ENCODE measurements at places on chromosomes 3 and 15.

DNA sequence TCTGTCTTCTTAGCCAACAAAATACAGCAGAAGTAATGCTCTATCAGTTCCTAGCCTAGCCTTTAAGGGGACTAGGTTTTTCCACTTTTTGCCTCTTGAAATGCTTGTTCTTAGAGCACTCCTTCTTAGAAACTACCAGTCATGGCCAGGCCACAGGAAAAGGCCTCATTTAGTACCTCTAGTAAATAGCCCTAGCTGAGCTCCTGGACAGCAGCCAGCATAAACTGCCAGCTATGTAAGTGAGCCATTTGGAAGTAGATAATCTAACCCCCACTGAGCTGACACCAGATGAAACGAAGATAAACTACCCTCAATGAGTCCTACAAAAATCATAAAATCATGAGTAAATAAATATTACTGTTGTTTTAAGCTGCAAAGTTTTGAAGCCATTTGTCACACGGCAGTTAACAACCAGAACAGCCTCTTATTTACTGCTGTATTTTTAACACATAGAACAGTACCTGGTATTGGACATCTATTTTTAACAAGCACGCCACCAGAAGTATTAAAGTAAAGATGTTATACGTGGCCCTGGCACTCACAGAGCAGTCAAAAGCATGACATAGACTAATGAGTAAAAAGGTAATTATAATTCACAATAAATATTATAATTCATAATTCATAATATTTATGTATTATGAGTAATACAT is 12.0 kb downstream of the TBC1D5 start:
- no peak for DNase-seq

- no peak for DNase-seq
Measured at GRCh38 chr15:52196891-52197290, 5.7 kb upstream of the GNB5 start.

DNA sequence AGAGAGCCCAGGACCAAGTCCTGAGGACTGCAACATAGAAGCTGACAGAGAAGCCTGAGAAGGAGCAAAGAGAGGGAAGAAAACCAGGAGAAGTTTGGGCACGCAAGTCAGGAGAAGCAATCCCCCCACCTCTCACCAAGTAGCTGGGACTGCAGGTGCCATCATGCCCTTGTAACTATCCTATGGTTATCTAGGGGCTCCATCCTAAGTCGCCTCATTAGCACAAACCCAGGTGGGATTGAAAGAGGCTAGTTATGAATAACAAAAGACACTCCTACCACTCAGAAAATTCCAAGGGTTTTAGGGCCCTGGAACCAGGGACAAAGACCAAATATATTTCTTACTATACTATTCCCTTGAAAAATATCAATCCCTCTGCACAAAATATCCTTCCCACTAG is 53.5 kb downstream of the CCR4 start:
- DNase-seq, result no peak

DNA sequence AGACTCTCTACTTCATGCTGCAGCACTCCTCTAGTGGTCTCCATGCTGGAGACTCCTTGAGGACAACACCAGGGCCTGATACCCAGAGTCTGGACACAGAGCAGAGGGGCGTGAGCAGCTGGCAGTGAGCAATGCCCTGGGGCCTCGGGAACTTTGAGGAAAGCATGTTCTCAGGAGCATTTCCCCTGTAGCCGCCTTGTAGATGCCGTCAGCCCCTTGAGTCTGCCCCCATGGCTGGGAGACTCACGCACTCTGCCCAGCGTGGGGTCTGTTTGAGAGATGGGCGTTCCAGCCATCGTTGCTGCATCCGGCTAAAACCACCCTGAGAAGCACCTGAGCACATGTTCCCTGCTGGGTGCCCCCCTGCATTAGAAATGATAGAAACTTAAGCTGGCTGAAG is 56.8 kb downstream of the PLXNA1 start:
- DNase-seq, result no peak

GRCh38 chr15:57333487-57333886 is 42.8 kb upstream of the CGNL1 start:
- DNase-seq, result no peak

DNA sequence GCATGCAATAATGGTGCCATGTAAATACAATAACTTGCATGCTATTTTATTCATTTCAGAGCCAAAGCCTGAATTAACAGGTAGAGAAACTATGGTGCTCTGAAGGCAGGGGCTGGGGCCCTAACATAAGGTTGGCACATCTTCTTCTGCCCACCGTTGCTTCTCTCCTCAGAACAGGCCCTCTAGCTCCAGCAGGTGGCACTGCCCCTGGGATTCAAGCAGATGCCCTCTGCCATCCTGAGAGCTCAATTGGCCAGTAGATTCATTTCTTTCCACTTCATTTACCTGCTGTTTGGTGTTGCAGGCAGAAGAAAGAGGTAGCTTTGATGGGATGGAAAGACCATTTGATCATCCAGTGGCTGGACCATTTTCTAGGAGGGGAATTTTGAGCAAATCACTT is 130.5 kb downstream of the FOXB1 start:
- DNase-seq, result no peak

DNA sequence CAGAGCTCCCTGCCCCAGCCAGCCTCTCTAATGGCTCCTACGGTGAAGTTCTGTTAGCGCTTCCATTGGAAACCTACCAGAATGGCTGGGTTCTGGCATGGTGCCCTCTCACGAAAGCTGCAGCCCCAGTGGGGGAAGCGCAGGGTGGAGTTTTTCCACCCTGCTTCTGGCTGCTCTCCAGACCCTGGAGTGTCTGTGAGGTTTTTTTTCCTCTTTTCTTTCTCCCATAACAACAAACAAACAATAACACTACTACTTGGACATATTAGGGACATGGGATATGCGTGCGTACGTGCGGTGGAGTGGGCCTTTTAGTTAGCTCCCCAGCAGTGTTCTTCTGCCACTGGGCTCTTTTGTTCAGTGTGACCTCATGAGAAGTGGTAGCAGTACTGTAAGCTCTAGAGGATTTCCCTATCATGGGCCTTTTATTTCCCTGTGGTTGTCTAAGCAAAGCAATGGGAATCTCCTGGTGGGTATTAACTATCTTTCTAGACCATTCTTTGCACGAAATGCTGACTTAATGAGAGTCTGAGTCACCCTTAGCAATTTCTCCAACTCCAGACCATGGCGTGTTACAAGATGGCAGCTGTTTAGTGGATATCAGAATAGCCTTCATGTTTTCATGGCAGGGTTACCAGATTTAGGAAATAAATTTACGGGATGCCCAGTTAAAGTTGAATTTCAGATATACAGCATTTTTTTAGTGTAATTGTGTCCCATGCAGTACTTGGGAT is 161.9 kb downstream of the FNDC3B start:
- no peak for DNase-seq

GRCh38 chr3:148457886-148458285 is 239.8 kb upstream of the AGTR1 start:
- no peak for DNase-seq

- DNase-seq, result no peak
Measured at GRCh38 chr15:49989498-49989897, 129.5 kb downstream of the ATP8B4 start.

DNA sequence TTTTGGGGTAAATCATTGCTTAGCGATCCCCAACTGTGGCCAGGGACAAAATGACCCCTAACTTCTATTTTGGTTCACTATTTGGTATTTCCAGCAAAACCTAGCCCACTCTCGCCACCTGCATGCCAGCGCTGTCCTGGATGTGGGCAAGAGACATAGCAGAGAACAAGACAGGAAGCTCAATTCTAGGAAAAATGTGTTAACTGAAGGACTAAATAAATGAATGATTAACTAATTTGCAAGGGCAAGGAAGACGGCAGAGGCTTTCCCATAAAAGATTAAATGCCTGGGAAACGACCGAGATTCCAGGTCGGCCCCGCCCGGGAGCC is 408 bp downstream of the NICN1 start:
- DNase-seq, result no peak

DNA sequence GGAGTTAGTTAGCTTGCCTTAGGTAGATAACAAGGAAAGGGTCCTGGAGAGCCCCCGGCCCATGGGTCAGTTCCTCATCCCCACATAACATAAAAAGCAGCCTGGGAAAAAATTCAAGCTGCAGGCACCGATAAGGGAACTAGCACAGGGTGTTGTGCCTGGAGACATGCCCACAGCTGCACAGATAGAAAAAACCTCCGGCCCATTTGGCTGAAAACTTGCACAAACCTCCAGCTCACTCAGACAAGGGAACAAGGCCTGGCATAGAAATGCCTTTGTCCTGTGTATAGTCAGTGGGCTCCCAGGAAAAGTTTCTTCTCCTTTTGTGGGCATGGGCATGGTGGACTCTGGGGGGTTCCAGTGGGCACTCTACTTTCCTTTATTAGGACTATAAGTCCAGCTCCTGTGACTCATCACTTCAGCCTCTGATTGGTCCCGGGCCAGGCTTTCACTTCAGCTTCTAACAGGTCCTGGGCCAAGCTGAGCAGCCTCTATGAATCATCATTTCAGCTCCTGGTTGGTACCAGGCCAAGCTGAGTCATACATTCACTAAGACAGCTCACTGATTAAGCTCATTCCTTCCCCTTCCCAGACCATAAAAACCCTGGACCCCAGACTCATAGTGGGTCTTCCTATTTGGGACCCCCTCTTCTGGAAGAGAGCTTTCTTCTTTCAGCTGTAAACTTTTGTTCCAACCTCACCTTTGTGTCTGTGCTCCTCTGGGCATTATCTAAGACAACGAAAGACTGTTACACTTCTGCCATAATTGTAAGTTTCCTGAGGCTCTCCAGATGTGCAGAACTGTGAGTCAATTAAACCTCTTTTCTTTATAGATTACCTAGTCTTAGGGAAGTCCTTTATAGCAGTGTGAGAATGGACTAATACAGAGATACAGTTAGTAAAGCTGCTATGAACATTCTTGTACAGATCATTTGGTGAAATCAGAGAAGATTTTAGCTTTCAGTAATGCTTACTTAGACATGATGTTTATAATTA is 348.0 kb upstream of the DPPA4 start:
- DNase-seq, result no peak

DNA sequence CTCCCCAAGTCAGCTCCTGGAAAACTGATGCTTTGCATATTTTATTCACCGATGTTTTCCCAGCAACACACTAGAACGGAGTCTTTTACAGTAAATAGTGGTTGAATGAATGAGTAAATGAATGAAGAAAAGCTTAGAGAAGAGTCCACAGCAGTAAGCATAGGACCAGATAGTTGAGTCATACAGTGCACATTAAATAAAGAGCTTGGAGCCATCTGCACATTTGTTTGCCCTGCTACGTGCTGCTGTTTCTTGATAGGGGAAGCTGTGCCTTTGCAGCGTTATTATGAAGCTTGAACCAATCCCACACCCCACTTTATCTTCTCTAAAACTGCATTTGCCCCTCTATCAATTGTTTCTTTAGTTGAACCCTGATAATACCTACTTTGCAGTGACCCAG is 1.2 kb downstream of the FAM98B start:
- DNase-seq, result no peak

DNA sequence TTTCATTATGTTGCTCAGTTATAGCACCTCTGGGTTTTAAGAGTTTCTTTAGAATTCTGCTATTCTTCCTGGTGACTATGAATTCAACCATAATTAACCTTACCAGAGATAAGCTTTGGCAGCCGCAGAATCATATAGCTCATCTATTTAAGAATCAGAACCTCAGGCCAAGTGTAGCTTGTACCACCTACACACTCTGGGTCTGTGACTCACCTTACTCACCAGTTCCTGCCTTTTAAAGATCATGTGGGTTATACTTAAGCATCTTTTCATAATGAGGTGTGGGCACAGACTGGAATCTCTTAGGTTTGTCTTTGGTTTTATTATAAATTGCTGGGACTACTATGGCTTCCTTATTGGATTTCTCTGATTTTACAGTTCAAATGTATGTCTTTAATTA is 21.9 kb downstream of the CDV3 start:
- no peak for DNase-seq

DNA sequence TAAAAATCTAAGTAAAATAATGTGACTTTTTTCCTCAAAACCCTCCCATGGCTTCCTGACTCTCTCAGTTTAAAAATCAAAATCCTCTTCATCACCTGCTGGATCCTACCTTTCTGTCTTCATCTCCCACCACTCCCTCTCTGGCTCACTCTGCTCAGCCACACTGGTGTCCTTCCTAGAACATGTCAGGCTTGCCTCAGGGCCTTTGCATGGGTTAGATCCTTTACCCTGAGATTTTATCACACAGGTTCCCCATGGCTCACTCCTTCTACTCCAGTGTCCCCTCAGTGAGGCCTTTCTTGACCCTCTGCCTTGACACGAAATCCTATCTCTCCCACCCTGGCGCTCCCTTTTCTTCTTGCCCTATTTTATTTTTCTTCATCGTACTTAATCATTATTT is 141.8 kb downstream of the RPL22L1 start:
- no peak for DNase-seq

GRCh38 chr3:111763968-111764367 is 95.1 kb upstream of the PHLDB2 start:
- DNase-seq, result no peak

DNA sequence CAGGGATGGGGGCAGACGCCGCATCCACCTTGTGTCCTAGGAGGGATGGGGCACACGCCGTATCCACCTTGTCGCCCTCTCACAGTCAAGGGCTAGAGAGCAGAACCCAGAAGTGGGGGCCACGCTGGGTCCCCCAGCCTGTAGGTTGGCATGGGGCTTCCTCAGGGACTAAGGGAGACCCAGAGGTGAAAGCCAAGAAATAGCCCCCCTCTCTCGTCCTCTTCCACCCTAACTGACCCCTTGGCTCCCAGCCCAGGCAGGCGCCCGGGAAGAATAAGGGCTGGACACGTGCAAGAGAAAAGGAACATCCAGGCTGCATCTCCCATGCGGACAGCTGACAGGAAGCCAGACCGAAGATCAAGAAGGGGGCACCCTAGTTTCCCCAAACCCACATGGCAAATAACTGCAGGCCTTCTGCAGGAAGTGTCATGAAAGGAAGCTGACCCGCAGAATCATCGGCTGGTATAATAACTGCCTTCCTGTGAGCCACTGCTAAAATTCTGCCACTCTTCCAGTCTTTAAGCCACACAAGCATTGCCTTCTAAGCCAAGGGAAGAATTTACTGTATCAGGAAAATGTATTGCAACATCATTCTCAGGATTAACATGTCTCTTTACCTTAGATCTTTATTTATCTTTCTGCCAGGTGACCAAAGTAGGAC is 38.5 kb upstream of the TFRC start:
- DNase-seq, result no peak

- DNase-seq, result no peak
Measured at GRCh38 chr3:68614087-68614486, 318.3 kb downstream of the TAFA4 start.

DNA sequence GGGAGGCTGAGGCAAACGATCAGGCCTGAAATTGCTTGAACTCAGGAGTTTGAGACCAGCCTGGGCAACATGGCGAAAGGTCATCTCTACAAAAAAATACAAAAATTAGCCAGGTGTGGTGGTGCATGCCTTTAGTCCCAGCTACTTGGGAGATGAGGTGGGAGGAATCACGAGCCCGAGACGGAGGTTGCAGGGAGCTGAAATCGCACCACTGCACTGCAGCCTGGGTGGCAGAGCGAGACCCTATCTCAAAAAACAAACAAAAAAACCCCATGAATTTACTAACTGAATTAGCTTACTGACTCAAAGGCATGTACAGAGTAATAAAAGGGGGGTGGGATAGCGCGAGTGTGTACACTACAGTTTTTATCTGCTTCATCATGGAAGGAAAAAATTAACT is 19.3 kb downstream of the ARF4 start:
- no peak for DNase-seq

GRCh38 chr15:42364529-42364928 is 5.2 kb downstream of the CAPN3 start:
- no peak for DNase-seq

GRCh38 chr3:65995515-65995914 is 43.2 kb downstream of the MAGI1 start:
- no peak for DNase-seq
